ENCODE measurements at places on chromosomes 5 and 9.

- no peak for DNase-seq
Measured at GRCh38 chr5:98585661-98586310, 187.7 kb upstream of the RGMB start.

GRCh38 chr5:154776167-154776566 lies 21.0 kb downstream of the LARP1 start:
- DNase-seq: no peak

DNA sequence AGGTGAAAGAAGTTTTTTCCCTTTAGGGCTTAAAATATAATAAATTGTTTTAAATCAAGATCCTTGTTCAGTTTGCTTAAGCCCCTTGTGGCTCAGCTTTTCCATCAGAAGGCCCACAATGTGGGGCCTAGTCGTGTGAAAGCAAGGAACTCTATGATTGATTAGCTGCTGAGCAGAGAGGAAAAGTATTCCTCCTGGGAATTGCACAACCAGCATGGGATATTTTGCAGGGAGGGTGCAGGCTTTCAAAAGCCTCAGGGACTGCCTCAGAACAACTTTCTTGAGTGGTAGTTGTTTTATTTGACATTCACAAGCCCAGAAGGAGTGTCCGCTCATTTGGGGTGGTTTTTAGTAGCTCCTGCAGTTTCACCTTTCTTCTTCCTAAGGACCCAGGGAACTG lies 19.8 kb downstream of the TTC23L start:
- no peak for DNase-seq

GRCh38 chr5:873328-873727 lies 19.3 kb downstream of the BRD9 start:
- no peak for DNase-seq

- DNase-seq: peak; percentile 86
Measured at GRCh38 chr9:132054024-132054423, 25.6 kb downstream of the MED27 start.

GRCh38 chr9:101365181-101365580 lies 19.6 kb downstream of the BAAT start:
- DNase-seq: no peak

GRCh38 chr9:113682297-113682771 lies 193.8 kb upstream of the ZNF618 start:
- DNase-seq: peak; percentile 86

- no peak for DNase-seq
Measured at GRCh38 chr5:65014769-65015168, 246.0 kb downstream of the CWC27 start.

DNA sequence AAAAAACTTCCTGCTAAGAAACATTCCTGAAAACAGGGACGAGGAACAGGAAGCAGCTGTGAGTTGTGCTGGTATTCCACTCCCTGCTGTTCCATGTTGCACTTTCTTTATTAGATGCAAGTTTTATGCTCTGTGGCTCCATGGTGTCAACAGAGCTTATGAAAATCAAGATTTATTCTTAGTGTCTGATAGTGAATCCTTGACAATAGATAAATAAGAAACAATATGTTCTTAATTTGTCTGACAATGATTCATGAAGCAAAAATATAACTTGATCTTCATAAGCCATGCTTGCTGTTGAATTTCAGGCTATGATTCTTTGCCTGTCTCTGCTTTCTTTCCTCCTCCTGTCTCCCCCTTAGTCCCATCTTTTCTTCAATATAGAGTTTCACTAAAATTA lies 119.6 kb downstream of the DROSHA start:
- DNase-seq: no peak

GRCh38 chr9:124356745-124357390 lies 58.4 kb downstream of the PSMB7 start:
- DNase-seq: no peak

DNA sequence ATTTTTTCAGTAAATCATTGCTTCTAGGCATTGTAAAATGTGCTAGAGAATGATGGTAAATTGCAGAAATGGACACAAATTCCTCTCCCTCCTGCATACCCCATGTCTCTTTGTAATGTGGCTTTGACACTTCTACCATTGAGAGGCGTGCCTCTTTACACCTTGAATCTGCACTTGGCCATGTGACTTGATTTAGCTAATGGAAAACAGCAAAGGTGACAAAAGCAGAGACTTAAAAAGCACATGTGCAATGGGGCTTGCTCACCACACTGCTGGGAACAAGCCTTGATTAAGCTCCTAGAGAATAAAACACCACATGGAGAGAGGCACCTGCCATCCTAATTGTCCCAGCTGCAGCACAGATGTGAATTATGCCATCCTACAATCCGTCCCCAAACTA lies 69.9 kb upstream of the NAA35 start:
- DNase-seq: no peak

All from WERI-Rb-1 (cell line).